ENCODE measurements at places on chromosomes 2 and 18. TPM values are rescaled to one million over a fixed set of nuclear protein-coding genes. Genes with fewer than 3 reads are reported as not detected.

DNA sequence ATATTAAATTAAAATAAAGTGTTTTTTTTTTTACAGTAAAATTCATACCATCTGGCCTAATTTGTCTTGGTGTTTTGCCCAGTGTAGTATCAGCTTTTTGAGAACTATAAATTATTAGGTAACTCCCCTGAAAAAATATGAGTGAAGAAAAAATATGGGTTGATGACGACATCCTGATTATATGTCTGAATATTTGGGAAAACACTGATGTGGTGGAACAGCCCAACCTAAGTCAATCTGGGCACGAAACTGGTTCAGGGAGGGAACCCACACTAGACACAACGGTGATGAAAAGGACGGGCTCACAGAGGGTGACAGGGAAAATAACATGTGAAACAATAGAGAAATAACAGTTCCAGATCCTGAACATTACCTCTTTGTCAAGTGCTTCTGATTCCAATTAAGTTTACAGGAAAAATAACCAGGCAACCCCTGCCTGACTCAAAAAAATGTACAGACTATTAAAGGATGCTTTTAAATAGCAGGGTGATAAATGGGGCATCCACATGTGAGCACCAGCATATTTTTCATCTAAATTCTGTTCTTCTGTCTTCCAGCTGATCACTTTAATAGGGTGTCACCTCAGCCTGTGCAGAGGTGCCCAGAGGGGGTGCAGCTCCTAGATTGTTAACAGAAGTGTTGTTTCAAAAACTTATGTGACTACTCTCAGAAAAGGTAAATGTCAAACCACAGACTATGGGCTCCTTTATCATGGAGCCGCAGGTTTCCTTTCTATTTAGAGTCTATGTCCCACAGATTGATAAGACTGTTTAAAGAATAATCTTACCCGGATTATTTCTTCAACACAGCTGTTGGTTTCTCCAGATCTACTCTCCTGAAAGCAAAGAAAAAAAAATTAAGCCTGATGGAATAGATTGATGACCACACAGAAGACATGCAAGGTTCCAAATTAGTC lies 305.4 kb downstream of the AFF3 start:
- no peak for DNase-seq

- peak; percentile 62 for DNase-seq
Observed at GRCh38 chr2:584863-585823, 92.1 kb downstream of the TMEM18 start.

DNA sequence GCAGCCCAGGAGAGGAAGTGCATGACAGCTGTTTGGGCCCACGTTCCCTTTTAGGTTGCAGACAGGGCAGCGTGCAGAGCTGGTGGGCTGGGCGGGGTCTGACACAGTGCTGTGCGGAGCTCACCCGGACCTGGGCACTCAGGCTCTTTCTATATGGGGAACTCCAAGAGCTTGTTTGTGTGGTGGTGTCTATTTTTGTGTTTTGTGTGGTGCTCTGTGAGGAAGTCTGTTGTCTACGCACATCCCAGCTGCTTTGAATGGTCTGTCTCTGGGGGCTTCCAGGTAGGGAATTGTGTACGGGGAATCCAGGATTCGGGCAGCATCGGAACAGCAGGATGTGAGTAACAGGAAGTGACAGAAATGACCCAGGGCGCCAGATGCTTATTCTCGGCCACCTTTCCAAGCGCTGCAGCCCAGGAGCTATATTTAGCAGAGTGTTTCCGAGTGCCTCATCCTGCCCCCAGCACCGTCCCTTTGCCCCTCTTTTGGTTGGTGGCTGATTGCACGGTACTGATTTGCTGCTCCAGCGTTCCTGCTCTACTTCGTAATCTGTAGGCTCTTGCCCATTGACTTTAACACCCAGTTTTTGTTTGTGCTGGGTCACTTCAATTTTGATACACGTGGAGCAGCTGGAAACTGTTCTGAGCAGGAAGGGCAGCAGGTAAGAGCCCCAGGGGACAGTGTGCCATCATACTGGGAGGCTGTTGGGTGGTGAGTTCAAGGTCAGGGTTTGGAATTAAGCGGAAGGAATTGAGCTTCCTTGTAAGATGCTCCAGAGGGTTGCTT lies 64.7 kb downstream of the DGKD start:
- DNase-seq: peak; percentile 72

NAT8 gene
- not detected for total RNA-seq

GRCh38 chr2:232058063-232058877 lies 96.8 kb downstream of the DIS3L2 start:
- DNase-seq: no peak

SP140 gene
- 132 TPM for total RNA-seq

CNTNAP5 gene
- not detected for total RNA-seq

DNA sequence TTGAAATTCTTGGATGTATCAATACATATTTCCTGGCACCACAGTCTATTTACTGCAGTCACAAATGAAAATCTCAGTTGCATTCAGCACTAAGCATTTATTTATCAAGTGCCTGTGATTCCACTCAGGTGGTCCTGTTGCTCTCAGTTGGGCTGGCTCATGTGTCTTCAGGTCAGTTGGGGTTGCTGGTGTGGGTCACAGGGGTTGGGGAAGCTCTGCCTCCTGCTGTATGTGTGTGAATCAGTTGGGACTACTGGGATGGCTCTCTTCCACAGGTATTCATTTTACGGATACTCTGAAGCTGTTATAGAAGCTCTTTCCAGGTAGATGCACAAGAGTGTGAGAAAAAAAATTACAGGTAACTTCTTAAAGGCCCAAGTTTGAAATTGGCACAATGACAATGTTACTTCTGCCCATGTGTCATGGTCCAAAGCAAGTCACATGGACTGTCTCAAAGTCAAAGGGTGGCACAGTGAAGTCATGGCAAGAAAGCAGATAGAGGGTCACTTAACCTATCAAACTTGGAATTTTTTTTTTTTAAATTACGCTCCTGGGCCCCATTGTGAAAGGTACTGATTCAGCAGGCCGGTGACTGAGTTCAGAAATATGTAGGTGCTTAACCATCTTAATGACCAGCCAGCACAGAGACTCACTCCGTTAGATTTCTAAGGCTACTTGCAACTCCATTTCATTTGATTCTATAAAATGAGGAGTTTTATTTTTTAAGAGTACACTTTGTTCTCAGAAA lies 249.2 kb upstream of the GCFC2 start:
- no peak for DNase-seq

GAL3ST2 gene
- not detected for total RNA-seq

MEP1B gene
- total RNA-seq: 0.20 TPM

DNA sequence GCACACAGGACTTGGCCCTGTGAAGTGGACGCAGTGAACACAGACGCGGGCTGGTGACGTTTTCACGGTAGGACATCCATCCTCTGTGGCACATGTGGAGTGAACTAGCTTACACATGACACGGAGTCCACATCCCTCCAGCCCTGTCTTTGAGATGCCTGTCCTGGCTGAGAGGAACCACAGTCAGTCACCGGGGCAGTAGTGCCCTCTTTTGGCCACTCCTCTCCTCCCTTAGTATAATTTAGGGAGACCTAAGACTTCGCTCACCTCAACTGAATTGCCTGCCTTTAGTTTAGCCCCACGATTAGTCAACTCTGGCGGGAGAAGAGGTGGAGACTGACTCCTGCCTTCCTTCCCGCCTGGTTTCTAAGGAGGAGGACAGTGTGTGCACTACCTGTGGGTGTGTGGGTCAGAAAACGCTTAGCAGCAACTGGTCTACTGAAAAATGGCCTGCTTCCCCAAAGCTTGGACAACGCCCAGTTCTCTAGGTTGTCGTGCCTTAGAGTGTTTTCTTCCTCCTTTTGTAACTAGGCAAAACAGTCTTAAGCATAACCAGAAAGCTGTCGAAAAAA lies 70.6 kb downstream of the MBP start:
- DNase-seq: peak; percentile 66

TTC21B gene
- 13.8 TPM for total RNA-seq

- no peak for DNase-seq
Observed at GRCh38 chr2:238916875-238917590, 69.1 kb downstream of the TWIST2 start.

CDK5R2 gene
- total RNA-seq: not detected

- no peak for DNase-seq
Observed at GRCh38 chr18:47485221-47485797, 233.8 kb upstream of the SKOR2 start.

DNA sequence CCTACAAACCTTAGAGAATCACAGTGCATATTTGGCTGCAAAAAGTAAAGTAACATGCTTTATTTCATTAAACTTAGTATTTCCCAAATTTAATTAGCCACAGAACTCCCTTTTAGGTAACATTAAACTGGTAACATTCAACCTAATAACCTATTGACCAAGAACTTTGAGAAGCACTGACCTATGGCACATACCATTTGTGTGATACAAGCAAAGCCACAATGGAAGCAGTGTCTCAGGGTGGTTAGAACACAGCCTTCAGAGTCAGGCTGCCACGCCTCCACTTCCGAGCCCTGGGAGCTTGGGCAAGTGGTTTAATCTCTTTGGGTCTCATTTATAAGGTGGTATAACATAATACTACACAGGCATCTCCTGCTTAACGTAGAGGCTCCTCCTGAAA lies 301.4 kb downstream of the PDE11A start:
- DNase-seq: no peak

- DNase-seq: no peak
Observed at GRCh38 chr2:45923701-45924100, 272.2 kb downstream of the PRKCE start.

RNU2-63P gene
- 21.2 TPM for total RNA-seq

GRCh38 chr2:72813841-72814240 lies 12.0 kb downstream of the EXOC6B start:
- DNase-seq: no peak

DNA sequence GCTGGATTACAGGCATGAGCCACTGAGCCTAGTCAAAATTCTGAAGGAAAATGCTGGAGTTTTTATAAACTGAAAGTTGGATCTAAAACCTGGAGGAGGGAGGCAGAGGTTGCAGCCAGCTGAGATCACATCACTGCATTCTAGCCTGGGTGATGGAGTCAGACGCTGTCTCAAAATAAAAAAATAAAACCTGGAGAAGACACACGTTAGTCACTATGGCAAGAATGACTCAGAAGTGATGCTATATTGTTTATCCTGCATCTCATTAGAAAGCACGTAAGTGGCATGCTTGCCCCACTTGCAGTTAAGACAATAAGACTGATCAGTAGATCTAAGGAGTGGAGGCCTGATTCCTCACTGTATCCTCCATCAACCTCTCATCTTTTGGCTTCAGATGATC lies 106.6 kb upstream of the STON1 start:
- DNase-seq: no peak

DNA sequence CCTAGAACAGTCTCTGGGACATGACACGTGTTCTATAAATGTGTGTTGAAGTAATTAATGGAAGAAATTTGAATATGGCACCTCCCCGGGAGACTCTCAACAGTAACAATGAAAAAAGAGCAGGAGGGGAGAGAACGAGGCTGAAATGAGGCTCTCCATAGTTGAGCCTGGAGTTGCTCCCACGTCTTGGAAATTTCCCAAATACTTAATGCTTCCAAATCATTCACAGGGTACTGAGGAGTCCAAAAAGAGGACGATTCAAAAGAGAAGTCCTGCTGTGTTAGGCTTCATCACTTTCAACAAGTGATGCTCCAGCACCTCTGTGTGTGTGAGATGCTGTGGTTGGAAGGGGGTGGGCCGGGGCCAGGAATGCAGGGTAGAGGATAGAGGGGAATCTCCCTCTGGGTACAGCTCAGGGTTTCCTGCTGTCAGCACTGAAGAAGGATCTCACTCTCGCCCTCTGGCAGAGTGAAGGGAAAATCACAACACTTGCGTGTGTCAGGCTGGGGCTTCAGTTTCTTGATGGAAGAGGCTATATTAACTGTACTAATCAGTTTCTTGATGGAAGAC lies 18.1 kb upstream of the ZNF407 start:
- DNase-seq: no peak

GRCh38 chr2:173136599-173136998 lies 61.0 kb downstream of the MAP3K20 start:
- DNase-seq: no peak

DNA sequence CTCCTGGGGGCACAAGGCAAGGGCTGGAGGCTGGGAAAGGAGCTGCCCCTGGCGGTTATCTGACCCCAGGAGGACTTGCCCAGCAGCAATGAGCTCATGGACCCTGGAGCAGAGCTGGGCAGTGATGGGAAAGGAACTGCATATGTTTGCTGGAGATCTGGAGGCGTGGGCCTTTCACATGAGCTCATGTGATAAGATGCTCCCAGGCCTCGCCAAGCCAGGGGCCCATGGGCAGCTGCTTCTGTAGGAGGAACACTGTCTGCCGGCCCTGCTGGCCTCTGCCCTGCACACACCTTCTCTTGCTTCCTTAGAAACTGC lies 9.0 kb upstream of the NPPC start:
- peak; percentile 32 for DNase-seq

GRCh38 chr18:68665628-68666027 lies 49.3 kb downstream of the TMX3 start:
- DNase-seq: no peak

DNA sequence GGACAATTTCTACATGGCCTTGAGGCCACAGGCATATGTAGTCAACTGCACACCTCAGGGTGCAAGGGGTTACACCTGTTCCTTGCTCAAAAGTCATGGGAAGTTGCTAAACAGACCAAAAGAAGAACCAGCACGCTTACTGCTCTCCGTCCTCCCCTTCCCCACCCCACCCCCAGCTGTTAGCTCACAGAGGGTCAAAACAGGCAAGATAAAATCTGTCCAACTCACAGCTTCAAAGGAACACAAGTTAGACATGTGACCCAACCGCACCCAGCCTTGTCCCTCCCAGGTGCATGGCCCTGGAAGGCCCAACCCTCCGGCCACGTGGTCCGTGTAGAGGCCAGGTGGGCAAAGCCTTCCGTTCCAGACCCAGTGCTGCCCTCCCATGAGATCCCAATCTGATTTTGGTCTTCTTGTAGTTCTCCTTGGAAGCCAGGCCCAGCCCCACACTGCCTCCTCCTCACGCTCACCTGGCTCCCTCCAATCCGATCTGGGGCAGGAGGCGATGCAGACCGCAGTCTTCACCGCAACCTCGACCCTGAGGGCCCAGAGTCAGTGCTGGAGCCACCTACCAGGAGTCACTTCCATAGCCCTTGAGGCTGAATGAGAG lies 14.5 kb upstream of the ASPRV1 start:
- DNase-seq: no peak

GRCh38 chr18:12726774-12727550 lies 24.1 kb downstream of the PSMG2 start:
- peak; percentile 70 for DNase-seq

- no peak for DNase-seq
Observed at GRCh38 chr2:64987956-64988419, 1.2 kb upstream of the SLC1A4 start.

DNA sequence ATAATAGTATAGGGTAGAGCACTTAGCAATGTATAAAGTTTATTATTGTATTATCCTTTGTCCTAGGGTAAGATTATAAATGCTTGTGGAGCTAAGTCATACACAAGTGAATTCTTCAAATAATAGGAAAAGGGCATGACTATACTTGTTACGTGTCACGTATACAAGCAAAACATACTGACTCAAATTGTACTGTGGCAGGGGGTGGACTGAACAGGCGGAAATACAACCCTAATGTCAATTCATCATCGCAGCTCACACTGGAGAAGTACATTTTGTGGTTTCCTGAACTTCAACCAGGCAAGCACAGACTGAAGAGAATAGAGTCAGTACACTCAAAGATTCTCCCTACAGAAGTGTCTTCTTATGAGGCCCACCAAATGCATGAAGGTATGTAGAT lies 201.0 kb downstream of the MBD2 start:
- peak; percentile 44 for DNase-seq

POTEI gene
- not detected for total RNA-seq
